ENCODE measurements at places on chromosomes 4 and X. TPM values are rescaled to one million over a fixed set of nuclear protein-coding genes. Genes with fewer than 3 reads are reported as not detected.
A peak's percentile ranks its signal among the peaks of the same experiment; 100 is the strongest.

The TRMT2B gene
- total RNA-seq = 24.8 TPM

The TLR7 gene
- total RNA-seq = 1.7 TPM

The TMSB15A gene
- total RNA-seq = not detected

The OPHN1 gene
- total RNA-seq = 9.5 TPM

The HERC6 gene
- total RNA-seq = 15.7 TPM

The OCIAD1 gene
- 142 TPM for total RNA-seq

The RS1 gene
- 0.44 TPM for total RNA-seq

The ARR3 gene
- total RNA-seq = not detected

The SSX2B gene
- not detected for total RNA-seq

DNA sequence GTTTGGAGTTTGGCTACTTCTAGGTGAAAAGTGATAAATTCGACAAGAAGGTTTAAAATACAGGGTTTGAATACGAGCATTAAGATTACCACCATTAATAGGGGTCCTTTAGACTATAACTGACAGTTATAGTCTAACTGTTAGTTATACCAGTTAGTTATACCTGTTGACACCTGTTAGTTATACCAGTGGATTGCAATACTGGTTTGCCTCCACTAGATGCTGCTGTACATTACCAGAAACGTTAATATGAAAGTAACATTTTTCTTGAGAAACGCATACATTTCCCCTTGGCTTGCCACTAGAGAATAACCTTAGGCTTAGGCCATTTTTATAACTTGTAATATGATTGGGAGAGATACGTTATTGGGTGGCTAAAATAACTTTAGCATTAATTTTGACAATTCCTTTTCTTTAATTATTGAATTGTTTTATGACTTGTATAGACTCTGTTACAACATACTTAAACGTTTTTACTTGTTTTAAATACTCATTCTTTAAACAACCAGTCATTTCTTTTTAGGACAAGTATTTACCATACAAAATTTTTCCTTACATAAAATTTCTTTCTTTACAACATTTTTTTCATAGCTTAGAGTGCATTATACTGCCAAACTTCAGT lies 911.2 kb downstream of the FSTL5 start:
- no peak for DNase-seq

DNA sequence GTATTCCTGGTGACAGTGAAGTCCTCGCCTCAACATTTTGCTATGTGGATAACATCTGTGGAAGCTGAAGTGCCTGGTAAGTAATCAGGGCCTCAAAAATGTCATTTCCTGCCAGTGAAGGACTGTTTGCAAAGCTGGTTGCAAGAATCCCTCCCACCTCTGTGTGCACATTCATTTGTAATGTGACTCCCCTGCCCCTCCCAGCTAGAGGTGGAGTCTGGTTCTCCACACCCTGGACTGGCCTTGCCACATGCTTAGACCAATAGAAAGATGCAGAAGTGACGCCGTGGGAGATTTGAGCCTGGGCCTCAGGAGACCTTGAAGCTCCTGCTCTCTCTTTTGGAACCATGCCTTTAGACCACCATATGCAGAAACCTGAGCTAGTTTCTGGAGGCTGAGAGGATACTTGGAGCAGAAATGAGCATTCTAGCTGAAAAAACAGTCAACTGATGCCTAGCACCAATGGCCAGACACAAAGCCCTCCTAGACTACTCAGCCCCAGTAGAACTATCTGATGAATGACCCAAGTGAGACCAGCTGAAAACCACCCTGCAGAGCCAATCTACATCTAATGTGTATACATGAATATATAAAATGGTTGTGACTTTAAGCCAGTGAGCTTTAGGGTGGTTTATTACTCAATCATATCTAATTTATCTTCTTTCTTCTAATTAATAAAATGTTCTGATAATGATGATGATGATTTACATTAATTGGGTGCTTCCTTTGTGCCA lies 47.8 kb upstream of the CRMP1 start:
- DNase-seq = peak; percentile 72

DNA sequence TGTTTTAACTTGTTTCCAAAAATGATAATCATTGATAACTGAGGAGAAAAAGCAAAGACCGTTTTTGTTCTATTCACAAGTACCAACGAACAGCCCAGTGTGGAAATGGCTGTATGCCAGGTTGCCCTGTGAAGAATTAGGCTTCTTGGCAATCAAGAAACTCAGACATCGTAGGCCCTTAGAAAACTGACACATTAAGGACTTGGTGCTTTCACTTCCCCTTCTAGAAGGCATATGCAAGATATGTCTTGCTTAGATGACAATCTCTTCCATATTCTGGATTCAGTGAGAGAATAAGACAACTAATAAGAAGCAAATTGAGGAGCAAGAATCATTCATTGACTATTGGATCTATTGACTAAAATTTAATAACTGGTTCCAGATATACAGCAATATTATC lies 56.6 kb downstream of the ANAPC10 start:
- no peak for DNase-seq

- no peak for DNase-seq
Measured at GRCh38 chr4:89023140-89023539, 33.8 kb downstream of the FAM13A start.

DNA sequence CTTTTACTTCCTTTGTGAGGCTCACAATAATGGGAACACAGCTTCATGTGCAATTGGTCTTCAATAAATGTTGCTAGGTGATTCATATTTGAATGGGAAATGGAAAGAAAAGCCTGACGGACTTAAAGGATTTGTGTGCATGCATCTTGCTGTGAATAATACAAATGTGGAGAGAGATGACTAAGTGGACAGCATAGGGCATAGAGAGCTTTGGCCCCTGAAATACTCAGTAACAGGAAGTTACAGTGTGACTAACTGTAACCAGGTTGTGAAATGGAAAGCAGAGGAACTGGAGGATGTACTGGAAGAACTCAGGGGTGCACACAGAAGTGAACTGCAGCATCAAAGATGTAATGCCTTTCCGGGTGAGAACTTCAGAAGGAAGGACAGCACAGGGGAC lies 206.7 kb downstream of the MGST2 start:
- DNase-seq = no peak

- DNase-seq = no peak
Measured at GRCh38 chr4:78735697-78736096, 40.5 kb upstream of the BMP2K start.

Measured in kidney (tissue), 22 donors.